ENCODE measurements at places on chromosomes 12 and 14.

DNA sequence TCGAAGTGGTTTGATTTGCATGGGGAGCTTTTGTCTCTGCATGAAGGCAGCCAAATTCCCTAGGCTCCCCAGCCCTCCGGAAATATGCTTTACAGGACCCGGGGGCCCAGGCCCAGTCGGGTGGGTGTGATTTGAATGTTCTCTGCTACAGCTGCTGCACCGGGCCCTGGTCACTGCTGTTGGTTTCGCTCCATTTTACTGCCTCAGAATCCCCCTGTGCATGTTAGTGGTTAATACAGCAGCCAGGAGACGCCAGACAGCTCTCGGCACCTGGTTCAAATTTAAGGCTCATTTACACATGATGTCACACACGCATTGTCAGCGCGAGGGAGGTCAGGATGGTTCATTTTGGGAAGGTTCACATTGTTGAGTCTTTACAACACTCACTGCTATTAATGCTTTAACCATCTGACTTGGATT, 99.6 kb downstream of the SLC38A6 start:
- no peak for DNase-seq

GRCh38 chr12:3316776-3317480, 174.1 kb upstream of the PRMT8 start:
- no peak for DNase-seq

GRCh38 chr14:80455031-80455430, 243.7 kb upstream of the DIO2 start:
- no peak for DNase-seq

GRCh38 chr14:99333841-99334635, 62.0 kb upstream of the BCL11B start:
- DNase-seq = no peak

- DNase-seq = no peak
Observed at GRCh38 chr12:77120156-77121085, 55.1 kb upstream of the E2F7 start.

DNA sequence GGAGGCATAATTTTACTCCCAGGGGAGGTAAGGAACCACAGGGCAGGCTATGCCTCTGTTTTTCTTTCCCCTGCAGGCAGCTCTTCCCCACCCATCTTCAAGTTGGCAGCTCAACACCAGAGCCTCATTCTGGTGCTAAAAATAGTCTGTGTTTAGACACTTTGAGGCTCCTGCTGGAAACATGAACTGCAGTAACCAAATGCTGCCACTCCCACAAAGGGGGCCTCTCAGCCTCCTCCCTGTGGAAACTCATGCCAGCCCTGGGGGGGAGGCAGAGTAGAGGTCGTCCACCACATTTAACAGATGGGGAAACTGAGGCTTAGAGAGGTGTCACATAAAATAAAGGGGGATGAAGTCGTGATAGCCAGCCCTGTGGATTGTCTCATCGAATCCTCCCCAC, 61.4 kb downstream of the WSCD2 start:
- no peak for DNase-seq

DNA sequence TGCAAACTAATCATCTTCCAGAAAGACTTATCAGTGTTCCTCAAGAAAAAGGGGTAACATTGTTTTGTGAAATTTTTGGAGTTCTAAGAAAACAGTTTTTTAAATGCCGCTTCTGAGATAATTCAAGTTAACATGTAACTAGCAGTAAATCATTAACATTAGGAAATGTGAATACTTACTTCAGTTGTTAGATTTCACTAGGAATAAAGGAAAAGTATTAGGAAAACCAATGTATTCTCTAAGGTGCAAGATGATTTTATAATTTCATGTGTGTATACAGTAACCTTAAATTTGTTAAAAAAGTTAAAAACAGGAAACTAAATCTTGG, 36.8 kb downstream of the PAPOLA start:
- no peak for DNase-seq

GRCh38 chr14:105132921-105133654, 35.5 kb downstream of the JAG2 start:
- no peak for DNase-seq

DNA sequence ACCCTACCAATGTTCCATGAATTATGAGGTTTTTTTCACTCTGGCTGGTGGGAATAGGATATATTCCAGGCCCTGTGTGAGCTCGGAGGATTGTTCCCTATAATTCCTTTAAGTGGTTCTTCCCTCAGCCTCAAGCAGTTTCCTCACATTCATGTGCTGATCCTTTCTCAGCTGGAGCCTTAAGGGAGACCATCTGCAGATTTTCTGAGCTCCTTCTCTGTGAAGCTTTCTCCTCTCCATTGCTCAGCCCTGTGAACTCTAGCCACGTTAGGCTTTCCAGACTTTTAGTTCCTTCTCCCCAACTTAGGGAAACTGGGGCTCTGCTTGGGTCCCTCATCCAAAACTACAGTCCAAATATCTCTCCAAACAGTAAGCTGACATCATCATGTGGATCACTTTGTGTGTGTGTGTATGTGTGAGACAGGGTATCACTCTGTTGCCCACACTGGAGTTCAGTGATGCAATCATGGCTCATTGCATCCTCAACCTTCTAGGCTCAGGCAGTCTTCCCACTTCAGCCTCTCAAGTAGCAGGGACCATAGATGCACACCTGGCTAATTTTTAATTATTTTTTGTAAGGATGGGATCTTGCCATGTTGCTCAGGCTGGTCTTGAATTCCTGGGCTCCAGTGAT, 219.5 kb upstream of the OTX2 start:
- no peak for DNase-seq

DNA sequence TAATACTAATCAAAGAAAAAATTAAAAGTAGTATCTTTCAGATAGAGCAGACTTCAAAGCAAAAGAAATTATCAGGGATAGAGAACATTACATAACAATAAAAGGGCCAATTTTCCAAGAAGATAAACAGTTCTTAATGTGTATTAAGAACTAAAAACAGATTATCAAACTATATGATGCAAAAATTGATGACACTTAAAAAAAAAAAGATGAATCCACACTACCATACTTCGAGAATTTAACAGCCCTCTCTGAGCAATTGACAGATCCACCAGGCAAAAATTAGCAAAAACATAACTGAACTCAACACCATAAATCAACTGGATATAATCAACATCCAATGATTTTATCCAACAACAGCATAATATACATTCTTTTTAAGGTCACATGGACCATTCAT, 686.5 kb downstream of the LRFN5 start:
- DNase-seq = no peak

DNA sequence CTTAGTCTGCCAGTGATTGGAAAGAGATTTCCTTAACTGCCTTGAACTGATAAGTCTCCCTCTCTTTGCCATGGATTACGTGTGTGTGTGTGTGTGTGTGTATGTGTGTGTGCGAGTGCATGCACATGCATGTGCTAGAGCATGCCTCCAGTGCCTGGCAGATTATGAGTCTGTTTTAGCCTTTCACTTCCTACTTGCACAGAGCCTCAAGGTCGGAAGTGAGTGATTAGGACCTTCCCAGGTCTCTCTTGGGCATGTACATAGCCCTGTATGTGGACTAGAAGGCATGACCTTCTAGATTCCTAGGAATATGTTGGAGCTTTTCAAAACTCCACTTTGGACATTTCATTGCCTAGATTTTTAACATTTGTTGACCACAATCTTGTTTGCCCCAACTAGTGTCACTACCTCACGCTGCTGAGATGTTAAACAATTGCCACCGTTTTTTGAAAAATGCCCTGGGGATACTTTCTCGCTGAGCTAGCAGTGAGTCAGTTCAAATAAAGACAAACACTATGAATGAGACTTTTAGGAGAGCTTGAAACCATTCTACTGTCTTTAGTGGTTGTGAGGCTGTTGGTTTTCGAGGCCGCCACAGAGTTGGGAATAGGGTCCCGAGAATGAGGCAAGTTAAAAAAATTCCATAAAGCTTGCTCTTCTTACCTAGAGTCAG, 28.2 kb downstream of the KIAA0586 start:
- no peak for DNase-seq

DNA sequence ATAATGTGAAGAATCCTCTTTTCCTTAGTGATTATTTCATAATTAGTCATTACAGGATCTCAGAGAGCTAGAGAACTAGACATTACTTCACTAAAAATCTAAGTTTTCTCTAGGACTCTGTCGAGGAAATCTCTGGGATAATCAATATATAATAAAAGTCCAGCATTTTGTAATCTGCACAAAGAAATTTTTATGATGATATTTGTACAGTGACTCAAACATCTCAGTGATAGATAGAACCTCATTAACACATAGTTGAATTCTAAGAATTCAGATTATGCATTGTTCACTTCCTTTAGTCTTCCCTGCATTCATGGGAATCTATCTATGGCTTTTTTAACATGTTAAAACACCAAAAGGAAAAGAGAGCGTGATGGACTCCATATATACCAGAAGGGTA, 11.0 kb downstream of the ITPR2 start:
- no peak for DNase-seq

DNA sequence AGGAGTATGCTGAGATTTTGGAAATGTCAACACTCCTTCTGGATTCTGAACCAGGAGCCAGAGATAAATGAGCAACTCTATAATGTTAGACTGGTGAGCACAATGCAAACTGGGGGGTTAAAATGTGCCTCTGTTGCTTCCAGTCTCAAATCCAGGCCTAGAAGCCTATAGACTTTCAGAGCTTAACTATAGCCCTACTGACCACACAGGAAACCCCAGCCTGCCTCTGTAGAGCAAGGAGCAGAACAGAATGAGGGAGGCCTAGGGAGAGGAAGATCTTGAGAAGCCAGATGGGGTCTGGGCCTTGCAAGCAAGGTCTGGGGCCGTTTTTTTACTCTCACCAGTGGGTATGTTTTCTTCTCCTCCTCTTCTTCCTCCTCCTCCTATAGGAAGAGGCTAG, 225.4 kb upstream of the KITLG start:
- no peak for DNase-seq

DNA sequence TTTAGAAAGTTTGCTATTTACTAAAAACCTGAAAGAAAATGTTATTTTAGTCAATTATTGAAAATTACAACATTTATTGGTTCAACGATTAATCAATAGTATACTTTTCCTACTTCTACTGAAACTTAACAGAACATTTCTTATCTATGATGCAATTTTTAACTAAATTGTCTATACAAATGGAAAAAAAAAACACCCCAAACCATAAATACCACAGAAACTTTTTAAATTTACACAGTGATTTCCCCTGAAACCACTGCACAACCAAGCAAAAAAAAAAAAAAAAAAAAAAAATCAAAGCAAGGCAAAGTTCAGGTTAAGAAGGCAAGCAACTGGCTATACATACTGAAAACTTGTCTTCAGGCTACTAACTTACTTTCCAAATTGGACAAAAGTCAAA, 71.9 kb upstream of the POC1B start:
- no peak for DNase-seq

- DNase-seq = no peak
Observed at GRCh38 chr12:112833267-112833666, 41.7 kb downstream of the RPH3A start.

DNA sequence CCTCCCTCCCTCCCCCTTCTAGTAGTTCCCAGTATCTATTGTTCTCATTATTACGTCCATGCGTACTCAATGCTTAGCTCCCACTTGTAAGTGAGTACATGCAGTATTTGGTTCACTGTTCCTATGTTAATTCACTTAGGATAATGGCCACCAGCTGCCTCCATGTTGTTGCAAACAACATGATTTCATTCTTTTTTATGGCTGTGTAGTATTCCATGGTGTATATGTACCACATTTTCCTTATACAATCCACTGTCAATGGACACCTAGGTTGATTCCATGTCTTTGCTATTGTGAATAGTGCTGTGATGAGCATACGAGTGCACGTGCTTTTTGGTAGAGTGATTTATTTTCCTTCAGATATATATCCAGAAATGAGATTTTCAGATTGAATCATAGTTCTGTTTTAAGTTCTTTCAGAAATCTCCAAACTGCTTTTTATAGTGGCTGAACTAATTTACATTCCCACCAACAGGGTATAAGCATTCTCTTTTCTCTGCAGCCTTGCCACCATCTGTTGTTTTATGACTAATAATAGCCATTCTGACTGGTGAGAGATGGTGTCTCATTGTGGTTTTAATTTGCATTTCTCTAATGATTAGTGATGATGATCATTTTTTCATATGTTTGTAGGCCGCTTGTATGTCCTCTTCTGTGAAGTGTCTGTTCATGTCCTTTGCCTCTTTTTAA, 17.9 kb upstream of the CLEC7A start:
- no peak for DNase-seq

DNA sequence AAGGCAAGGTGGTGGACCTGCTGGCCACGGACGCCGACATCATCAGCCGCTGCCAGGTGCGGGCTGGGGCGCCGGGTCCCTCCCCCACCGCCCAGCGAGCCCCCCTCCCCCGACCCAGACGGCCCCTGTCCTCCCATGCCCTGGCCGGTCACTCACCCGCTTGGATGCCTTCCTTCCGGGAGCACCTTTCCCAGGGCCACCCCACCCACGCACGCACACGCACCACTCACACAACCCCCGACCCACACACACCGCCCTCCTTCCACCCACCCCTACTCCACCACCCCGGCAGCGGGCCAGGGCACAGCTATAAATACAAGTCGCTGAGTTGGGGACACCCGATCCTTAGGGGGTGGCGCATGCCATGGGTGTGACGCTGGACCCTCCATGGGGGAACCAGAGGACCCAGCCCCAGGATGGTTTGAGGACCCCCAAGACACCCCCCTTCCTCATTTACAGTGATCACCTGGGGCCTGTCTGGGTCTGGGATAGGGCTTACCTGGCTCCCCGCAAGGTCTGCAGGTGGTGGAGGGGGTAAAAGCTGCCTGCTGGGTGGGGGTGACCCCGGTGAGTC, 465 bp downstream of the ADSS1 start:
- no peak for DNase-seq

DNA sequence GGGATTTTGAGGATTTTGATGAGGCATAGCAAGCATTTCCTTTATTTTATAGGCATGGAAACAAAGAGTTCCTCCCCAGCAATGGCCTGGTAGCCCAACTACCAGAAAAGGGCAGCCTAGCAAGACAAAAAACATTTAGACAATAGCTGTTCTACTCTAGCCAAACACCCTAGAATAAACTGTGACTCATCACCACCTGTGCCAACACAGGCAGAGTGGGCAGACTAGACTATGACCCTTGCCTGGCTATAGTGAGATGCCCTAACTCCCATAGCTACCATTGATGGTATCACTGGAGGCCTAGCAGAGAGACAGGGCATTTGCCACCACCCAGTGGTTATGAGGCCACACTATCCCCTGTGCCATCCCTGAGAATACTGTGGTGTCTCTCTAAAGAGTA, 15.5 kb upstream of the CCER1 start:
- no peak for DNase-seq

DNA sequence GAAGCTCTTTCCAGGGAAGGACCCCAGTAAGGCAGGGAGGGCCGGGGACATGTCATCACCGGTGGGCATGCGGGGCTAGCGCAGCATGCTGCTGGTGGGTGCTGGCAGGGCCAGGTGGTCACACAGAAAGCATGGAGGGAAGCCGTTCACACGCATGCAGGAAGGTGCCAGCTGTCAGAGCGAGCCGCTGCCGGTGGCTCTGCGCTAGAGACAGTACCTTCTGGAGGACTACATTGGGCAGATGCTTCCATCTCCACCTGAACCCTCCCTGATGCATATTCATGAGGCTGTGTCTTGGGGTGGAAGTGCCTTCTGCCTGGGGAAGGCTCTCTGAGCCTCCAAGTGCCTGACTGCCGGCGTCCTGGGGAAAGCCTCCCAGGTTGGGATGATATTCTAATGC, 203.8 kb downstream of the CALM1 start:
- no peak for DNase-seq

- DNase-seq = no peak
Observed at GRCh38 chr14:61110316-61111082, 129.5 kb downstream of the SLC38A6 start.

GRCh38 chr12:32402946-32403345, 3.6 kb downstream of the FGD4 start:
- no peak for DNase-seq

- no peak for DNase-seq
Observed at GRCh38 chr14:65892315-65892714, 479.8 kb downstream of the FUT8 start.
